ENCODE measurements at places on chromosomes 7 and 10. TPM values are rescaled to one million over a fixed set of nuclear protein-coding genes. Genes with fewer than 3 reads are reported as not detected.

PRKAR1B gene
- 13.9 TPM for total RNA-seq

C10orf67 gene
- 0.11 TPM for total RNA-seq

ACTR3C gene
- 2.9 TPM for total RNA-seq

WIPF3 gene
- 0.41 TPM for total RNA-seq

TMEM26 gene
- total RNA-seq = not detected

DOCK4 gene
- 37.2 TPM for total RNA-seq

NME8 gene
- not detected for total RNA-seq

NUTM2D gene
- 2.5 TPM for total RNA-seq

POR gene
- total RNA-seq = 44.7 TPM

TSPAN33 gene
- 1.4 TPM for total RNA-seq

PDZD7 gene
- total RNA-seq = 0.85 TPM

ADARB2 gene
- not detected for total RNA-seq

ANXA8 gene
- 562 TPM for total RNA-seq
